ENCODE measurements at places on chromosomes 5 and 9. TPM values are rescaled to one million over a fixed set of nuclear protein-coding genes. Genes with fewer than 3 reads are reported as not detected.
A peak's percentile ranks its signal among the peaks of the same experiment; 100 is the strongest.

Gene NSD1
- 22.9 TPM for total RNA-seq

- DNase-seq: peak; percentile 38
Observed at GRCh38 chr9:70398145-70398556, 16.3 kb downstream of the KLF9 start.

GRCh38 chr5:38866362-38867031 lies 20.7 kb downstream of the OSMR start:
- DNase-seq: no peak

Gene LHX3
- not detected for total RNA-seq

DNA sequence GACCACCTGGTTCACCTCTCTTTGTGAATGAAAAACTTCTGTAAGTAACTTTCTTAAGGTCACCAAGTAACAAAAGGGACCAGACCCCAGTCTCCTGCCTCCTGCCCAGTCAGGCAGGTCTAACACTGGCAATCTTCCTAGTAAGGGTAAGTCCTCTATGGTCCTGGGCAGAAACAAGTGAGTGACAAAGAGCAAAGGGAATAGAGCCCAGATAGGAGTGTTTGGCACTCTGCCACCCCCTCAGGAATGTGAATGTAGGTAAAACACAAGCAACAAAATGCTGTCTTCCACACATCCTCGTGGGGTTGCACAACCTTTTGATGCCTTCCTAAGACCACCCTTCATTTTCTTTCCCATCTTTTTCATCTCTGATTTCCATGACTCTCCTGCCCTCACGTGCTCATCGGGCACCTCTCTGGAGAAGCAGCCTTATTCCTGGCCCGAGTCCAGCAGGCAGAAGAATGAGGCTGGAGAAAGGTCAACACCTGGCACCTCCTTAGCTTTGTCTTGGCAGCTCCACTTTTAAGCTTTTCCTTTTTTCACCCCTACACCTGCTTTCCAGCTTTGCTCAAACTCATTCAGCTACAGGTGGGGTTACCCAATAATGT lies 90.2 kb upstream of the LHFPL2 start:
- no peak for DNase-seq

DNA sequence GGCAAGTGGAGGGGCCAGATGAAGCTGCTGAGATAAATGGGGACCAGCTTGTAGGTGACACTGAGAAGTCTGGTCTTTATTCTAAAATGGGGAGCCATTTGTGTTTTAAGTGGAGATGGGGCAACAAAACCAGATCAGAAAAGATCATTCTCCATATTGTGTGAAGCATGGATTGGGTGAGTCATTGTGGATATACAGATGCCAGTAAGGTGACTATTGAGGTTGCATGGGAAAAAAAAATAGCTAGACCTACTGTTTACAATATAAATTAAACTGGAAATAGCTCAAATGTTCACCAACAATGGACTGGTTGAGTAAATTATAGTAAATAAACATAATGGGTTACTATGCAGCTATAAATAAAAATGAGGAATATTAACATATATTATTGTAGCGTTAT lies 5.4 kb upstream of the MAP1B start:
- no peak for DNase-seq

- no peak for DNase-seq
Observed at GRCh38 chr9:108162664-108163063, 673.1 kb upstream of the KLF4 start.

Gene NXNL2
- 0.13 TPM for total RNA-seq

GRCh38 chr5:7941692-7942091 lies 72.7 kb downstream of the MTRR start:
- no peak for DNase-seq

Data from dermis microvascular lymphatic vessel endothelial cell (primary cell).